ENCODE measurements at places on chromosomes 7 and 10. TPM values are rescaled to one million over a fixed set of nuclear protein-coding genes. Genes with fewer than 3 reads are reported as not detected.

- no peak for DNase-seq
These were observed 148.3 kb upstream of the PRPS1L1 start for GRCh38 chr7:18175801-18176450.

DNA sequence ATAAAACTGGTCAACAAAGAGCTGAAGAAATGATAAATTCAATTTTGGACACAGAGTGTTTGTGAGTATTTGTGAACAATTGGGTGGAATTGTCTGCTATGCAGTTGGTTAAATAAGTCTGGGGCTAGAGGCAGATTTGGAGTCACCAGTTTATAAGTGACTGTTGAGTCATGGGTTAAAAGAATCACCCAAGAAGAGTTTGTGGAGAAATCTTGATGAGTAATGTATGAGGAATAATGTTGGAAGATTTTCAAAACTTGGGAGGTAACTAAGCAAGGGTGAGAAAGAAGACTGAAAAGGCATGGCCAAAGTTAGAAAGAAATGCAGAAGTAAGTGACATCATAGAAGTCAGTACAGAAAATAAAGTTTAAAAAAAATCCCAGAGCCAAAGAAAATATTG lies 750.7 kb downstream of the MAGI2 start:
- no peak for DNase-seq

- DNase-seq, result no peak
These were observed 756.4 kb downstream of the XPNPEP1 start for GRCh38 chr10:109166935-109167334.

- no peak for DNase-seq
These were observed 12.0 kb downstream of the EEPD1 start for GRCh38 chr7:36165059-36165458.

- no peak for DNase-seq
These were observed 863 bp downstream of the CALD1 start for GRCh38 chr7:134780166-134780828.

DNA sequence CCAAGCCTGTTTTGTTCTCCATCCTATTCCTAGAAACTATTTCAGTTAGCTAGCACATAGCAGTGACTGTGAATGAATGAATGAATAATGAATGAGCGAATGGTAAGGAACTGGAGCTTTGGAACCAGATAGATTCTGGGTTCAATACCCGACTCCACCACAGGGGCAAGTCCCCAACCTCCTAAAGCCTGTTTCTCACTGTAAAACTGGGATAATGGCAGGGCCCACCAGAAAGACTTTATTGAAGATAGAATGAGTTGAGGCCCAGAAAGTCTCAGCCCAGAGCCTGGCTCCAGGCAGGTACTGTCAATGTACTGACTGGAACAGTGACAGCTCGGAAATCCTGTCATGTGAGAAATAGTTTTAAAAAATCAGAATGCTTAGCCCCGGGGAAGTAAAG lies 1.1 kb upstream of the CDH23 start:
- no peak for DNase-seq

CYP2C18 gene
- not detected for total RNA-seq

PIP gene
- total RNA-seq, result not detected

Measured in activated CD8-positive, alpha-beta T cell treated with anti-CD3 and anti-CD28 coated beads, Interleukin-2, amount 10 ng/mL, durations not matched to agents 7 days and 5 days (primary cell).